Renal cortical epithelial cell (primary cell): ENCODE measurements at places on chromosomes 13 and 19.

DNA sequence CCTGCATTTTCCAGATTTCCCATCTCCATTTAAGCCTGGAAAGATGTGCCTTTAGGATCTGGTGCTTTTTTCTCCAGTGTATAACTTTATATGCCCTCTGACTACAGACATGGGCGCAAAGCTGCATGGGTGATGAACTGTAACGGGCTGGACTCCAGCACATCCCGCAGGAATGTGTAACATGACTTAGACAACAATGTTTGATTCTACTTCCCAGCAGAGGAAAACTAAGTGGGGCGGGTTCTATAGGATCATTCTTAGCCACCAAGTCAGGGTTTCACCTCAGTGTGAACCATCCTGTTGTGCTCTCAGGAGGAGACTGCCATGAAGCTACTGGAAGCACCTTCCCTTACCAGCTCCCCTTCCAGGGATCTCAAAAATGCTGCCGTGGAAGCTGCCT lies 93.2 kb upstream of the SERP2 start:
- peak; percentile 89 for DNase-seq

DNA sequence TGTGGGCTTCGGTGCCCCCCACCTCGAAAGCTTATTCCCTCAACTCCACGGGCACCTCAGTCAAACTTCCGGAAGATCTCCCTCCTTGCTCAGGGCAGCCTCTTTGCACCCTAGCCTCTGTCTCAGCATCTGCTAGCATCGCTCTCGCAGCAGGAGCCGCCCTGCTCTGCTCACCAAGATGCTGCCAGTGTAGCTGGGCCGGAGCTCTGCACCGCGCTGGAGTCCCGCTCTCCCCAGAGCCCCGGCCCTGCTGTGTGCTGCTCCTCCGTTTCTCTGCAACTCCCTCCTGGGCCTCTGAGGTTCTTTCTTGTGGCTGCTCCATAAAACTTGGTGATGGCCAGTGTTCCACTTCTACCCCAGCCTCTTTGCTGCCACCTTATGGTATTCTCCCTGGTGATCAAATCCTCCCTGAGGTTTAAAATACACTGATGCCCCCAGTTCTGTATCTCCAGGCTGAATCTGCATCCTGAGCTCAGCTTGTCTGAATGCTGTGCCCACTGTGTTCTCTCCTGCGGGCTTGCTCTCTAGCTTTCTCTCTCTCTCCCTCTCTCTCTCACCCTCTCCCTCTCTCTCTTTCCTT lies 198.0 kb downstream of the UQCRFS1 start:
- no peak for DNase-seq

DNA sequence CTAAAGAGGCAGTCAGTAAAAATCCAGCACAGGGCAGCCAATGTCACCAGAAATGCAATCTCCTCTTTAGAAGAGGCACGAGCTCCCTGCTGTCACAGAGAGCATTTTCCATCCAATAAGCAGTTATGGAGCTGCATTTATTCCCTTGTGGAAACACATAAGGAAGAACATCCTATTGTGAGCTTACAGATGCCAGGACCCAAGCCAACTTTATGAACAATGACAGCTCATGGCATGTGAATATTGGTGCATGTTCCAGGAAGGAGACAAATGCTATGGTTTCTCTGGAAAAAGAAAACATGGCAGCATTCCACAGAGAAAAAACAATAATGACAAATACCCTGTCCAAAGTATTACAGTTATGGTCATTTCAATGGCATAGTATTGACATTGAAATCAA lies 955.6 kb downstream of the UQCRFS1 start:
- DNase-seq, result no peak

DNA sequence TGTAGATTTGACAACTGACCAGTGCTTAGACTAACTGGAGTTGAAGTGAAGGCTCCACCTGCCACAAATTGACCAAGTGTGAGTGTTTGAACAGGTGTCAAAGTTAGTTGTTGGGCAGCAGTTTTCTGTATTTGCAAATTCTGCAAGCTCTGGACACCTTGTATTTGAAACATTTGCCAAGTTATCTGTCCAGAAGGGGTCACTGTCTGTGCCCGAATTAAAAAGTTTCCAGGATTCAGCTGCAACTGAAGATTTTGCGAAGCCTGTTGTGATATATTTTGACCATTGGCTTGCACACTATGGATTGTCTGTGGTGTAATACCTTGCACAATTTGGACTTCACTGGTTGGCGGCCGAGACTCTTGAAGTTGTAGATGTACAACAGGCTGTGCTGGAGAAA lies 1690.7 kb downstream of the SLITRK5 start:
- DNase-seq, result peak; percentile 19

DNA sequence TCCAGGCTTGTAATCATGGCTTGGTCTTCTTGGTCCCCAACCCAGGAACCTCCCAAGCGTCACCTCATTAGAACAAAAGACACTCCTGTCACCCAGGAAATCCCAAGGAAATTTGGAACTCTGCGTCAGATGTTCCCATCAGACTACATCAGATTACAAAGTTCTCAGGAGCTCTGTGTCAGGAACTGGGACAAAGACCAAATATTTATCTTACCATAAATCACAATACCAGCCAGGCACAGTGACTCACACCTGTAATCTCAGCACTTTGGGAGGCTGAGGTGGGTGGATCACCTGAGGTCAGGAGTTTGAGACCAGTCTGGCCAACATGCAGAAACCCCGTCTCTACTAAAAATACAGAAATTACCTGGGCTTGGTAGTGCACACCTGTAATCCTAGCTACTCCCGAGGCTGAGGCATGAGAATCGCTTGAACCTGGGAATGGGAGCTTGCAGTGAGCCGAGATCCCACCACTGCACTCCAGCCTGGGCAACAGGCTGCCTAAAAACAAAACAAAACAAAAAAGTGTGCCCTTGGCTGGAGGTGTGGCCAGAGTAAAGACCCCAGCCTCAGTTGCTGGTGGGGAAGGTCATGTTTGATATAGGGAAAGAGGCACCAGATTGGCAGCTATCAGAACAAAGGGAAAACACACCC lies 16.7 kb upstream of the CCDC124 start:
- DNase-seq, result no peak

DNA sequence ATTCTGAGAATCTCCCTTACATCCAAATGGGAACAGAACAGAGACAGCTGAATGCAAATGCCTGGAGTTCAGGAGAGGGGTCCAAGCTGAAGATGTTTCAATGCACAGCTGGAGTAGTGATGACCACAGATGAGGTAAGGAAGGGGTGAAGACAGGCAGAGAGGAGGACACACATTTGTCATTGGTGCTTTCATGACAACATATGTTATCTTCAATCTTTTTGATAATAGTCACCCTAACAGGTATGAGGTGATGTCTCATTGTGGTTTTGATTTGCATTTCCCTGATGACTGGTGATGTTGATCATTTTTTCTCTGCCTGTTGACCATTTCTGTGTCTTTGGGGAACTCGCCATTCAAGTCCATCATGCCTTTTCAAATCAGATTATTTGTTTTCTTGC lies 19.2 kb downstream of the SIGLEC7 start:
- no peak for DNase-seq

DNA sequence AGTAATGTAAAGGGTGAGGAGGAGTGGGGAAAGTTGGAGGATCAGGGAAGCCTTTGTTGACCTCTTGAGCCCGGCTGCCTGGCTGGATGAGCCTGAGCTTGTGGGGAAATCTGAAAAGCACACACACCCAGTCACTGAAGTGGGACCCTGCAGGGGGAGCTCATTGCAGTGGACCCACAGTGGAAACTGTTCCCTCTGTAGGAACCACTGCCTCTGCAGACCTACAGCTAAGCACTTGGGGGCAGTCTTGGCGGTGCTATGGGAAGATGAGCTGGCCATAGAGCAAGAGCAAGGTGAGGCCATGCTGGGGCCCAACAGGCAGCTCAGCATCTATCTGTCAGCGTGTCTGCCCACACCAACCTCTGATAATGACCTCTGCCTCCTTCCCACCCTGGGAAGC lies 294.8 kb downstream of the TSHZ3 start:
- DNase-seq, result peak; percentile 25

DNA sequence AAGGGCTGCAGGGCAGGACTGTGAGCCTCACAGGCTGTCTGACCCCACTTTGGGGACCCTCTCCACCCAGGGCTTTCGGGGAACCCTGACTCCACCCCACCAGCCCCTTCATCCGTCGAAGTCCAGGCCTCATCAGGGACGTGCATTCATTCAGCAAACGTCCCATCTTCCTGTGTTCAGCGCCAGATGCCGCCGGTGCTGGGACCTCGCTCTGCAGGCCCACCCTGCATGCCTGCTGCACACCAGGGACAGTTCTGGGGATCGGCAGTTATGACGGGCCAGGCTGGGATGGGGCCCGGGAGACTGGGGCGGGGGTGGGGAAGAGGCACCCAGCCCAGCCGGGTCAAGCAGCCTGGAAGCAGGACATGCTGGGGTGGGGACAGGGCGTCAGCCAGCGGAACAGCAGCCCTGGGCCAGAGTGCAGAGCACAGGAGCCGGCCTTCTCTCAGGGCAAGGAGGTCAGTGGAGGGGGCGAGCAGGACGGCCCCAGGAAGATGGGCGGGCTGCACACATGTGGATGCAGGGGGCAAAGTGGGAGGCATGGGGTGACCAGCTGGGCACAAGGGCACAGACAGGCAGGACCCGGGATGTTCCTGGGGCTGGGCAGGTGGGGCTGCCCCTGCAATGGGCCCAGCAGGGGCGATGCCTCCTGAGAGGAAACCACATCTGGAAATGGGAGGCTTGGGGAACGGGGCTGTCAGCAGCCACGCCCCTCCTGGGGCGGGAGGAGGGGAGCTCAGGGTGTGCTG lies 5.1 kb downstream of the GAMT start:
- no peak for DNase-seq

- no peak for DNase-seq
These were observed 2.3 kb downstream of the FNDC3A start for GRCh38 chr13:48977973-48978372.

- DNase-seq, result no peak
These were observed 1719.7 kb upstream of the SLC10A2 start for GRCh38 chr13:104785952-104786351.

GRCh38 chr13:76994281-76994680 lies 2.4 kb downstream of the CLN5 start:
- no peak for DNase-seq

DNA sequence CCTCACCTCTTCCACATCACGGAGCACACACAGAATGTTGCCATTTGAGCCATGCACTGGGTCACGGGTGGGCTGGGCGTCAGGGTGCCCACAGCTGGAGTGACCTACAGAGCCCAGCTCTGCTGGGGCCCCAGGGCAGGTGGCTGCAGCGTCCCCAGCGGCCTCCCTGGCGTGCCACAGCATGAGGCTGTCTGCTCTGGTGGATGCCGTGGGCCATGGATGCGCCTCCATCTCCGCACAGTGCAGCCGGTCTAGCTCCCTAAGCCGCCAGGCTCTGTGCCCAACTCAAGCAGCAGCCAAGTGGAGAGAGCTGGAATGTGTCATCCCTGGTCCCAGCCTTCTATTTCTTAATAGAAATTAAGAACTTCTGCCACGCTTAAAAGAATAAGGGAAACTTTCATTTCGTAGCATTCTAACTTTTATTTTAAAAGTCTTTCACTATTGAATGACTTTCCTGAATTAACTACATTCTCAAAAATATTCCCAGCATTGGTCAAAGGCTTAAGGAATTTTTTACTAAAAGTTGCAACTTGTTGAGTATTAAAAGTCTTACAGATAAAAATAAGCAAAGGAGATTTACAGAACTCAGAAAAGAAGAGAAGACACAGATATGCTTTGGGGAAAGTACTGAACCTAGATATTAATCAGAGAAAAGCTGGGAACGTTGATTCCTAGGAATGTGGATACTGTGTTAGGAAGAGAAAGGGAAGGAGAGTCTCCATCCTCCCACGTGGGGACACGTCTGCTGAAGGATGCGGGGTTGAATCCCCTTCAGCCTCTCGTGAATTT lies 59.3 kb downstream of the ATP11A start:
- no peak for DNase-seq

DNA sequence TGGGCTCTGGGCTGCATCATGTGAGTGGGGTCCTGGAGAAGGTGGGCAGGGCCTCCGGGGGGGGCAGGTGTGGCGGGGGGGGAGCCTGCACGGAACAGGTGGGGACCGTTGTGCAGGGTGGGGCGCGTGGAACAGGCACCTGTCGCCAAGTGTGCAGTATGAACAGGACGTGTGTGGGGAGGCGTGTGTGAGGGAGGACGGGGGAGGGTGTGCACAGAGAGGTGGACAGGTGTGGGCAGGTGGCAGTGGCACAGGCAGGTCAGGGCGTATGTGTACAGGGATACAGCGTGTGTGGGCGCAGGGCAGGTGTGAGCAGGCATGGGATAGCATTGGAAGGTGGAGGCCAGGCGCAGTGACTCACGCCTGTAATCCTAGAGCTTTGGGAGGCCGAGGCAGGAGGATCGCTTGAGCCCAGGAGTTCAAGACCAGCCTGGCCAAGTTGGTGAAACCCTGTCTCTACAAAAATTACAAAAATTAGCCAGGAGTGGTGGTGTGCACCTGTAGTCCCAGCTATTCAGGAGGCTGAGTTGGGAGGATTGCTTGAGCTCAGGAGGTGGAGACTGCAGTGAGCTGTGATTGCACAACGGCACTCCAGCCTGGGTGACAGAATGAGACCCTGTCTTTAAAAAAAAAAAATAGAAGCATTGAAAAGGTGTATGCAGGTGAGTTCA lies 3.2 kb downstream of the PLK5 start:
- no peak for DNase-seq

GRCh38 chr13:38824342-38824741 lies 137.5 kb downstream of the FREM2 start:
- peak; percentile 27 for DNase-seq

DNA sequence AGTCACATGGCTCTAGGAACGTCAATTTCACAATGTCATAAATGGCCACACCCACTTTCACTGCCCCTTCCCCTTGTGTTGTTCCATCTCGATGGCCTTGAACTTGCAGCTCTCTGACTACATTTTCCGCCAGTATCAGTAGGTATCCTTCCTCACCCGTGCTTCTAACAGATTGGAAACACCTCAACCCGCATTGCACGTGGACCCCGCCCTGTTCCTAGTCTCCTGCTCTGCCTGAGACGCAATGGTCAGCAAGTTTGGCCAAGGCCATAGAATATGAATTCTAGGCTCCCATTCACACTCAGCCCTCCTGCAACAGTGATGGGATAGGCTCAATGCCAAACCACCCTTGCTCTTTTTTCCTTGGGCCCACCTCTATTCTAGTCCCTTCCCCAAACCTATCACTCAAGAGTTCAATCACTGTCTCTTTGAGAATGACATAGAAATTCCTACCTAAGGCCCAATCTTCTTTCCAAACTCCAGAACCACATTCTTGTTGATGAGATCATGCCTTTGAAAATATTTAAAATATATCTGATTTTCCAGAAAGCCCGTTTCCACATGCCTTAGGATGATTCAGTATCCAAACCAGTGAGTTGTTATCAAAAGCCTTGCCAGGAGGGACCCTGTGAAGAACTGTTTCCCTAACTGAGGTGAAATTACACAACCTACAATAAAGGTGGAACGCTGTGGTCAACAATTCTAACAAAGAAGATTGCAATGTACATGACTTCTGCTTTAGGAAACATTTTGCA lies 334.6 kb downstream of the MYO16 start:
- peak; percentile 16 for DNase-seq
